ENCODE measurements at places on chromosomes 12 and 14.

DNA sequence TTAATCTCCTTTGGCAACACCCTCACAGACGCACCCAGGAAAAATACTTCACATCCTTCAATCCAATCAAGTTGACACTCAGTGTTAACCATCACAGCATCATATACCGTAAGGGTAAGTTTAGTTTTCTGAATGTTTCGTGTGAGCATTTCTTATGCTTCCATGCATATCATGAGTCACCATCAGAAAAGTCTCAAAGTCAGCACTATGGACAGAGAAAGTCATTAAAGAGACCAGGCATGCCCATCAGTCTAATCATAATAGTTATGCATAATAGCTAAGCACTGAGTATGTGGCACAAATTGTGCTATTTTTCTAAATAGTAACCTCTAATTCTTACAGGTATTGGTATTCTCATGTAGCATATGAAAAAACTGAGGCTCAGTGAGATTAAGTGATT, 158.8 kb upstream of the PRMT8 start:
- no peak for DNase-seq

DNA sequence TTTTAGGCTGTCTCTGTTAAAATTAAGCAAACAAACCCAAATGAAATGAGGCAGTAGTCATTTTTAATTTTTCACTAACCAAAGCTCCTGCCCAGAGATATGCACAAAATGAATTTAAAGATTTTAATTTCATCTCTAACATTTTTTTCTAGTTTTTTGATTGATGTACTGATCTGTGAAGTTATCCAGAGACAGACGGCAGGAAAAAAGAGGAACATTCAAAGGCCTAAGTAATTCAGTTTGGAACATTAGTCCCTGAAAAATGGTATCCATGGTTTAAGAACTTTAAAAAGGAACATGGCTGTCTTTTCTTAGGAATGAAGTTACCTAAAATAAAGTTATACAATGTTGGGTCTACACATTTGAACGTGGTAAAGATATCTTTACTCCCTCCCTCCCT, 498.8 kb upstream of the LMO3 start:
- DNase-seq, result no peak

- DNase-seq, result peak; percentile 66
Measured at GRCh38 chr14:92688434-92689375, 59.7 kb downstream of the LGMN start.

- no peak for DNase-seq
Measured at GRCh38 chr12:9184276-9184675, 23.9 kb downstream of the PZP start.

DNA sequence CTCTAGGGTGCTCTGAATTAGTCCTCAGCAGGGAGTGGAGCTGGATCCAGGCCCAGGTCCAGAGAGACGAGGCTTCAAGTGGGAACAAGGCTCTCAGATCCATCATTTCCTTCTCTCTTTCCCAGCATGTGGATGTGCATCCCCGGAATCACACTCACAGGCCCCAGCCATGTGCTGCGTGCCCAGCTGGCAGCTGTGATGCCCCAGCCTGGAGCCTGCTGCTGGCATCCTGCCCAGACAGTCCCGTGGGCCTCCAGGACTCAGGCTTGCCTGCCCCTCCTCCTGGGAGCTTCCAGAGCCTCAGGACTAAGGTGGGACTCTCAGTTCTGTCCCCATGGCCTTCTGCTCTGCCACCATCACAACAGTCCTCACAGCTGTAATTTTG, 6.2 kb upstream of the KRT84 start:
- peak; percentile 86 for DNase-seq

DNA sequence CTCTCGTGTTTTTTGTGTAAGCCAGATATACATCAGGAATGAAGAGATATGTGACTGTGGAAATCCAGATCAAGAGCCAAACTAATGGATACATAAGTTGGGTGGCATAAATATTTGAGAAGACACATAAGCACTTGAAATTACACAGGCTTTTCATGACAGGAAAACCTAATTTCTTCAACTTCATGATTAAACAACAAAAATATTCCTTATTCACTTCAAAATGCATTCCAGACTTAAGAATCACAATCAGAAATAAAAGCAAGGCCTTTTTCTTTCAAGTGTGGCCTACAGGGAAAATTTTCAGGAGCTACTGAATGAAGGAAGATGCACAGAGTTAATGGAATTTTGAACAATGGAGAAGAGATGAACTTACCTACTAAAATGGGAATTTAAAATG, 515.6 kb downstream of the FOXG1 start:
- DNase-seq, result no peak

- no peak for DNase-seq
Measured at GRCh38 chr12:57216014-57216911, at the start of gene NXPH4. NXPH4 (plus strand) TSS chr12:57216794; CDS start chr12:57216970, 176 bp downstream.

GRCh38 chr12:107594995-107595394, 90.6 kb upstream of the PWP1 start:
- DNase-seq, result no peak

DNA sequence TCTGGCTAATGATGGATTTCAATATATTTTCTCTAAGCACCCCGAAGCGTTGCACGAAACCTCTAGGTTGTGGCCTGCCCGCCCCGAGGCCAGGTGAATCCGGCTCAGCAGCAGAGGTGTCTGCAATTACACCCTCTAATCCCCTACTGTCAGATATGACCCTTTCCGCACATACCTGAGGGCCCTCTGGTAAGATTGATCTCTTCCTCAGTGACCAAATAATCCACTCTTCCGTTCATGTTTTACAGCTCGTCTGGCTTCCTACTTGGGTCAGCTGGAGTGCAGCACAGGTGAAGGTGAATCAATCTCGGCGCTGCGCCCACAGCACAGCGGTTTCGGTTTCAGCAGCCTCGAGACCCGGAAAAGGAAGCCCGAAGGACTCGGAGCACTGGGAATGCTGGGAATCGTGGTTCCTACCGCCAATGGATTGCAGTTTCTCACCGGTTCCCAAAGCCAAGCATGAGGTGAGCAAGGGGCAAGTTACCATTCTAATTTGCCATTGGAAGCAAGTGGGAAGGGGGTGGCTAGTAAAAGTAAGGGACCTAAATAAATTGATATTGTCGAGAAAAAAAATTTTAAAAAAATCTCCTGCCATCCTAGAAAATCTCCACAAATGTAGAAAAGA, at the start of gene SYNJ2BP:
SYNJ2BP (minus strand) TSS at position 366 of the 625 bp plus-strand sequence; CDS start at position 239, 127 bp downstream.
- peak; percentile 89 for DNase-seq

DNA sequence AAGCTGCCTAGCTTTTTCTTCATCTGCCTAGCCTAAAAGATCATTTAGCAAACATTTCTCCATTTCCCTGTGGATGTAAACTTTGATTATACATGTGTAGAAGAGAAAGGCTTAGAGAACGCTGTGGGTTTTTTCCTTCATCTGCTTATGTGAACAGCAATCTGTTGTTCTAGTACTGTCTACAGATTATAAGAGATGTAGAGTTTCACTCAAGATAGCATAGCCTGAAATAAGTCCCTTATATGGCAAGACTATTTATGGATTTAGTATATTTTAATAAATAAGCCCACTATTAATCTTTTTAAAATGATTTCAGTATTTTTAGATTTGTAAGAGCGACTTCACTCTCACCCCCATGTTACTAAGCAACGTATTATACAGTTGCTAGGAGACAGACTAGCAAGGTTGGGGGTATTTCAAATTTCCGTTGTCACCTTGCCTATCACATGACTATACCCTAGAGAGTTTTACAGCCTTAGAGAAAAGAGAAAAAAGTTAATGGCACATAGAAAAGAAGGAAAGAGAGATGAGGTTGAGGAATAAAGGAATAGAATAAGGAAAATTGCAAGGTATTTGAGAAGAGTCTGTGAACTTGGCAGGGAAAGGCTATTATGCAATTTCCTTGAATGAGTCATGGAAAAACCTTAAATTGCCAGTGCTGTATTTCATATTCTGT, 12.2 kb upstream of the TUBA1A start:
- no peak for DNase-seq

DNA sequence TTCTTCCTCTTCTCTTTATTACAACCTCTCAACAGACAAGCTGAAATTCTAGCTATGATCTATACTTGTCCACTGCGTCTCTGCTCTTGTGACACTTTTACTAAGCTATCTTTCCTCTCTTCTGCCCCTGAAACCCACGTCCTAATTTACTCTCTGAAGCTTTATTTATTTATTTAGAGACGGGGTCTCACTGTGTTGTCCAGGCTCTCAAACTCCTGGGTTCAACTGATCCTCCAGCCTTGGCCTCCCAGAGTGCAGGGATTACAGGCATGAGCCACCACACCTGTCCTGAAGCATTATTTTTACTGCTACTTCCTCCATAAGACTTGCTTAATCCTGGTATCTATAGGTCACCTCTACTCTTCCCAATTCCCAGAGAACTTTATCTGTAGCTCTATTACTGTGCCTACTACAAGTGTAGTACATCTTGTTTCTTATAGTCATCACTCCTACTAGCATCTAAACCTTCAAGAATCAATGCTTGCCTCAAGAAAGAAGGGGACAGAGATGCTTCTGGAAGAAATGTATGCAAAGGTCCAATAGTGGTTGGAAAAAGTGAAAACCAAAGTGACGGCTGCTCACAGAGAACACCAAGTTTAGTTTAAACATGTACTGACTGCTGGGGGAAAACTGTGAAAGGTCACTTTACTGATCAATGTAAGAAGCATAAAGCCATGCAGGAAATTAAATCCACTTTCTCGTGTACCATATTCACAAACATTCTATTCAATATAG, 61.3 kb downstream of the MED13L start:
- no peak for DNase-seq

GRCh38 chr14:101872346-101872745, 92.0 kb upstream of the DYNC1H1 start:
- no peak for DNase-seq

- DNase-seq, result no peak
Measured at GRCh38 chr12:92129609-92130008, 16.0 kb downstream of the BTG1 start.
